ENCODE measurements at places on chromosomes 5 and 9.

DNA sequence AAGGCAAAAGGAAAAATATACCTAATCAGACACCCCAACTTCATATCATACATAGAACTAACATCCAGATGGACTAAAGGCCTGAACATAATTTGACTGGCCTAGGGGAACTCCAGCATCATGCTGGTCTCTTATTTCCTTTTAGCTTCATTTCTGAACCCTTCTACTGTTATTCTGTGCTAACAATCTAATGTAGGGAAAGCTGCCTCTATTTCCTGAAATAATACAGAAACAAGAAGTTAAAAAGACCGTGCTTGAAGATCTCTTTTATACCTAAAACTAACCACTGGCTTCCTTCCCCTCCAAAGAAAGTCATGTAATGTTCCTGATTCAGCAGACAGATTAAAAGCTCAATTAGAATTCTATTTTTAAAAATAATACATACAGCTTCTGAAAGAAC, 36.7 kb downstream of the LPAR1 start:
- no peak for DNase-seq

DNA sequence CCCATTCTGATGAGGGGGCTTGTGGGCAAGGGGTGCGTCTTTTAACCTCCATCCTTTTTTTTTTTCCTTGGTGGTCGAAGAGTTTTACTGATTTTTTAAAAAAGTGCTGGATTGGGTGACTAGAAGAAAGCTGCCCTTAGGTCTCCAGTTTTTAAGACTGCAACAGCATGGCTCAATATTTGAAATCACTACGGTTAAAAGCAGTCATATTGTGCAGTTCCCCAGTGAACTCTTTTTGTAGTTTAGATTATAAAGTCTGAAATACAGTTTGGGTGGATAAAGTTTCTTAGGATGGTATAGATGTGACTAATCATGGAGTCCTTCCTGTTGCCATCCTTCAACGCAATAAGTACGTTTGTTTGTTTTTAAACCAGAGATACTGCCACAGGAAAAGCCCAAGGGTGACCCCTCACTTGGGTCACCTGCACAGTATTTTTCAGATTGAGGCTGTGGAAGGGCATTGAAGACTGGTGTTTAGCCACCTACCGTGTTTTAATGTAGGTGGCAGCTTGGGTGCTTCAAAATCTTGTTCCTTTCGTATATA, 520 bp upstream of the DHFR start:
- no peak for DNase-seq

GRCh38 chr5:12245429-12245828, 341.2 kb upstream of the CTNND2 start:
- no peak for DNase-seq

DNA sequence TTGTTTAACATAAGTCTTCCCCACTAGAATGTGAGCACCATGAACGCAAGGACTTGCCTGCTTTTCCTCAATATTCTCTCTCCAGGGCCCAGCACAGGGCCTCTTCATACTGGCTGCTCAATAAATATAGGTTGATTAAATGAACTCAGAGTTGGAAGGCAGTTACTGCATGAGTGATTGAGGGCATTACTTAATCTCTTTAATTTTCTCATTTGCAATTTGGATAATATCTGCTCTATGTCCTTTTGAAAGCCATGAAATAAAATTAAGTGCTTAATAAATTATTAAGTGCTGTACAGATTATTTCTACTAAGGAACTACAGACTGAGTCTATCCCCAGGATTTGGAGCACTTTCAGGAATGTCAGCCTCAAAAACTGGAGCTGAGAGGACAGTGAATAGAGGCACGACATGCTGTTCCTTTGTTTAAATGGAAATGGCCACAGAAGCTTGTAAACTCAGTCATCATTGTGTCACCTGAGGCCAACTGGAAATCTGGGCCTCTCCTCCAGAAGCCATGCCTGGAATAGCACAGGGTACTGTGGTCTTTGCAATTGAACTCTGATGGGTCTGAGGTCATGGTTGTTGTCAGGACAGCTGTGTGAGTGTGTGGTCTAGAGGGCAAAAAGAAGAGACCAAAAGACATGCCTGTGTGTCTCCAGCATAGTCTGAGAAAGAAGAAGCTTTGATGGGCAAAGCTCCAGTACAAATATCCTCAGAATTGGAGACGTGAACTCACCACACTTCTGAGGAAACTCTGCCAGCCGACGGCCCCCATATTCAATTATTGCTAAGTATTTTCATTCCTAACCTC, 86.1 kb downstream of the SH3TC2 start:
- no peak for DNase-seq

GRCh38 chr5:33903118-33903517, 11.3 kb upstream of the ADAMTS12 start:
- no peak for DNase-seq

- no peak for DNase-seq
Observed at GRCh38 chr5:158908425-158909220, 191.1 kb downstream of the EBF1 start.

GRCh38 chr5:1514027-1514818, 9.5 kb downstream of the LPCAT1 start:
- no peak for DNase-seq

GRCh38 chr5:115500225-115500624, 44.4 kb downstream of the FEM1C start:
- no peak for DNase-seq

DNA sequence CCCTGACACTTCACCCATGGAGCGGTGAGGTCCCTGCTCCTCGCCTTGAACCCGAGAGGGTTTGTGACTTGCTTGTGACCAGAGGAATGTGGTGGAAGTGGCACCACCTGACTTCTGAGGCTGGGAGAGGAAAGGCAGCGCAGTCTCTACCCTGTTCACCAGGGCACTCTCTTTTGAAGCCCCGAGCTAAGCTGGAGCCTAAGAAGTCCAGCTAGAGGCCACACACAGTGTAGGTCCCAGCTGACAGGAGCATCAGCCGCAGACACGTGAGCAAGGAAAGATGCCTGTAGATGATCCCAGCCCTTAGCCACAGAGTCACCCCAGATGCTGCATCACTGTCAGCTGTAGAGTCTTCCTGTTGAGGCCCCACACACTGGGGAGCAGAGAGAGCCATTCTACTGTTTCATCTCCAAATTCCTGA, 1.7 kb upstream of the ANGPTL2 start:
- no peak for DNase-seq

DNA sequence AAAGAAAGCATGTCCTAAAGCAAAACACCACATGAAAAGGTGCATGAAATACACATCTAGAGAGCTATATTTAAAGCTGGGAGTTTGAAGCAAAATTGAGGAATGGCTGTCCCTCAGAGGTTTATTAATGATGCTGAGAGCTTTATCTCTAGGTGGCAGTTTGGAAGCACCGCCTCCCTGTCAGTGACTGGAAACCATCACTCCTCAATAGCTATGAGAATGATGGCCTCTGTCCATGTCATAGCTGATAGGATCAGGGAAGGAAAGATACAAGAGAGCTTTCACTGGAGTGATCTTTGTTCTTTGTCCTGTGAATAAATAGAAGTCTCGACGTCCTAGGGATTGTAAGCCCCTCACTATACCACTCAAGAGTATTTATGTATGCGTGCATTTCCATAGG, 110.5 kb downstream of the NUDT12 start:
- no peak for DNase-seq

DNA sequence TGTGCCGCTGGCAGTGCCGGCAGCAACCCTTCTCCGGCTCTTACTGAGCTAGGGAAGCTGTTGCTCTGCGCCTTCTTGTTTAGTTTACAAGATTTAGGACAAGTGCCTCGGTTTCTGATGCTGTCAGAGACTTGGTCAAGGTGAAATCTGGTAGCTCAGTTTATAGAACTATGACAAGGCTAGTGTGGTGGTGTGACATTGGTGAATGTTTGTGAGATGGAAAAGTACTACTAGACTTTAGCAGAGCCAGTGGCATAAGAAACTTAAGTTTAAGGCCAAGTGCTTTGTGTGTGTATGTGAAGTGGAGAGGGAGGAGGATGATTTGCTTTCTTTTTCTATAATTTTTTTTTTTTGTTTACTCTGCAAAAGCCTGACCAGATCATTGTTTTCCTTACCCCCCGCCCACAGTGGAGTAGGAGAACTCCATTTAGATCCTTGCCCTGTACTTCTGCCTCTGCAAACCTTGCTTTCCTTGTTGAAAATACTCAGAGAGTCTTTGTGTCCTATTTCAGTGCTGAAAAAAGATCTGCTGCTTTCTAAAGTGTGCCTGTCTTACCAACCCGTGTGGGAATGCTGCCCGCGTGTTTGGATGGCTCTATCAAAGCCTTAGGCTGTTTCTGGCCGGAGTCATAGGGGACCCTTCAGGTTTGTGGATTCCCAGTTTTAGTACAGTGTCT, 75.9 kb downstream of the TRIO start:
- no peak for DNase-seq

DNA sequence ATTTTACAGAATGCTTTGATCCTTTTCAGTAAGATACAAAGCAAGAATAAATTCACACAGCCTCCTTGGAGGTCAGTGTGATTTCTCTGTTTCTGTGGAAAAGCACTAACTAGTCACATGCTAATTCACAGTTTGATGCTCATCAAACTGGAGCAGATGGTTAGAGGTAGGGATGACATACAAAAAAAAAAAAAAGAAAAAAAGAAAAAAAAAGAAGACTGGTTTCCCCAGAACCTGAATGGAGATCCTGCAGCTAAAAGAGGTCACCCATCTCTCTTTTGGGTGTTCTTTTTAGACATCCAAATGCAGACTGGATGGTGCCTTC, 123.7 kb upstream of the ANKRD55 start:
- no peak for DNase-seq

DNA sequence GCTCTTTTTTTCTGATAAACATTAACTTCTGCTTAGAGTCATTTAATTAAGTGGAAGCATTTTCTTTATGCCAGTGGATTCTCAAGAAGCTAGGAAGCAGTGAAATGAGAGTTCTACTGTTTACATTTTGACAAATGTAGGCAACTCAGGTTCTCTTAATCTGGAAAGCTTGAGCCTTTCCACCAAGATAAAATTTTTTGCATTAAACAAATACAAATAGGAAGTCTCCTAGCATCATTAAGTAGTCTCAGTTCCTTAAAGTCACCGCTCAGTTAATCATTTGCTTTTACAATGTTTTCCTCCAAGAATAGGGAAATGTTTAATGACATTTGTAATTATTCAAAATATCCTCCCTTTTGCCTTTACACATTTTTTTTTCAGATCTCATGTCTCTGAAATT, 290.4 kb upstream of the PDE4D start:
- no peak for DNase-seq

GRCh38 chr5:18744441-18744840, 1110.2 kb downstream of the TAF11L14 start:
- no peak for DNase-seq

DNA sequence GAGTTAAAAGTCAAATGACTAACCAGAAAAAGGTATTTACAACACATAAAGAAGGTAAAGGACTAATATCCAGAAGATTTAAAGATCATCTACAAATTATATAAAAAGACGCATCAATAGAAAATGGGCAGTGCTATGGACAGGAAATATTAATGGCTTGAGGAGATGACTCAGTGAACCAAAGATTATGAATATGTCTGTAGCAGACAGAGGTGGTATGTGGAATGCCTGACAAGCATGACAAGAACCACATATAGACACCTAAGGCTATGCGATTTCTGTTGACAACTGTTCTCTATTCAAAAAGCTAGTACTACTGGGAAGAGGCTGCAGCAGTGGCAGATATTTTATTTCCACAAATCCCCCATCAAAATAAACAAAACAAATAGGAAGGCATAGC, 177.0 kb upstream of the SH3GL2 start:
- no peak for DNase-seq

DNA sequence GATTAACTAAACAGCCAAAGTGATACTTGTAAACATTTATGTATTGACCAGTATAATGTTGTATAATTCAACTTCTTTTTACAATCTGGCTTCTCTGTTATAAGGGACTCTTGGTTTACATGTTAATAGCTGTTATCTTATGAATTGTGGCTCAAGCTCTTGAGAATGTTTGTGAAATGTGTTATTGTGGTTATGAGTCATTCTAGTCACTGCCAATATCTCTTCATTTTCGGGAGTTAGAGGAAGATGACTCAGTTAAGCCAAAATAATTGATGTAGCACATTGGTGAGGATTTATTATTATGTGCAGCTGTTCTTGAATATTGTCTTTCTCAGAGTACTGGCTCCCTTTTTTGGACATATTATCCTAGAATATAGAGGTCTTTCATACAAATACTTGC, 655.2 kb upstream of the RIOK2 start:
- no peak for DNase-seq

GRCh38 chr9:132037458-132037857, 42.2 kb downstream of the MED27 start:
- no peak for DNase-seq

DNA sequence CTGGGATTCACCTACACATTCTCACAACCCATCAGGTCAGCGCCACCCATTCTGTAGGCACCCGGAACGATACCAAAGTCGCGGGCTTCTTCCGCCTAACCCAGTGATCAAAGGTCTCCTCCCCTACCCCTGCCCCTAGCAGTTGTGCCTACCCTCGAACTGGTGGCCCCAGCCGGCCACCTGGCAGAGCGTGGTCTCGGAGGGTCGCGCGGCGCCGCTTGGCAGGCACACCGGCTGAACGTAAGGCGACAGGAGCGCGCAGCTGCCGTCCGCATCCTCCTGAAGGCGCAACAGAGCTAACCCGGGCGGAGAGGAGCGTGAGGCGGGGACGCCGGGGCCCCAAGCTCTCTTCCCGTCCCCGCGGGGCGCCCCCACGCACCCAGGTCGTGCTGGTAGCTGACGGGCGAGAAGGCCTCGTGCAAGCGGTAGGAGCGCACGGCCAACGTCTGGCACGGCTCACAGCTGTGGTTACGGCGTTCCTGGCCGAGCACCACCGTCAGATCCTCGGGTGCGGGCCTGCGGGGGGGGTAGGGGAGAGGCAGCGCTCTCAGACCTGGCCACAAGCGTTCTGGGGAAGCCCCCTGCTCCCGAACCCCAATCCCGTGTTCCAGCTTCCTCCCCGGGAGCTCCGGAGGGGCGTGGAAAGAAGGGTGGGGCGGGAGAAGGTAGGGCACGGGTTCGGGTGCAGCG, 2.8 kb upstream of the PFN3 start:
- peak; percentile 53 for DNase-seq

DNA sequence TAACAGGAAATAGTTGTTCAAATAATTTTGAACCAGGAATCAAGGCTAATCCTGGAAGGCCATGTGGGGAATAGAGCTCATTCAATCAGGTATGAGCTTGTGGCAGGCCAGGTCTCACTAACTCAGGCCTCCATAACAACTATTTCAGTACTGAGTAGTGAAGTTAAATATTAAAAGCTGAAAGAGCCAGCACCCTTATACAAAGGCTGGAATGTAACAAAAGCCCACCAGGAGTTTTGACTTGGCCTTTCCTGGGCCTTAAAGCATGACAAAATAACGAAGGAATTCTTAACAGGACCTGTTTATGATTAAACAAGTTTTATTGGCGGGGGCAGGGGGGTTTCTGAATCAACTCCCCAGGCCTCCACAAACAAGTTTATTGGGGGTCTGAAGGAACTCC, 1146.7 kb downstream of the CDH9 start:
- no peak for DNase-seq

Measured in effector memory CD4-positive, alpha-beta T cell (primary cell).